T-helper 1 cell (primary cell): ENCODE measurements at places on chromosomes 3 and 15.

DNA sequence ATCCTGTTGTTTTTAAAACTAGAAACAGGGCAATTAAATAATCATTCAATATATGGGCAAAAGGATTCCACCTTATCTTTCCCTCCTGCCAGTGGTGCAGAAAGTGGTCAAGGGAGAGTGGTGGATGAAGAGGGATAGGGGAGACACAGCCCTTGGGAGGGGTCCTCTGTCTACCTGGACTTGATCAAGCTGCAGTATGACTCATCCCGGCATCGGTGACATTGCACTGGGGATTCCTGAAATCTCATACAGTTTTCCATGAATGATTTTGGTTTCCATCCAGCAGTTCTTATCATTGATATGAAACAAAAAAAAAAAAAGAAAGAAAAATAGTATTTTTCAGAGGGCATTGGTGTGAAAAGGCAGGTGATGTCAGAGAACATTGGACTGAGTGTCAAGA is 62.9 kb downstream of the CMTM8 start:
- no peak for DNase-seq

- no peak for DNase-seq
Measured at GRCh38 chr3:27681249-27681748, 40.8 kb downstream of the EOMES start.

- DNase-seq: no peak
Measured at GRCh38 chr3:69751074-69751476, 11.8 kb downstream of the MITF start.

GRCh38 chr15:36811903-36812302 is 232.5 kb downstream of the CDIN1 start:
- DNase-seq: no peak

DNA sequence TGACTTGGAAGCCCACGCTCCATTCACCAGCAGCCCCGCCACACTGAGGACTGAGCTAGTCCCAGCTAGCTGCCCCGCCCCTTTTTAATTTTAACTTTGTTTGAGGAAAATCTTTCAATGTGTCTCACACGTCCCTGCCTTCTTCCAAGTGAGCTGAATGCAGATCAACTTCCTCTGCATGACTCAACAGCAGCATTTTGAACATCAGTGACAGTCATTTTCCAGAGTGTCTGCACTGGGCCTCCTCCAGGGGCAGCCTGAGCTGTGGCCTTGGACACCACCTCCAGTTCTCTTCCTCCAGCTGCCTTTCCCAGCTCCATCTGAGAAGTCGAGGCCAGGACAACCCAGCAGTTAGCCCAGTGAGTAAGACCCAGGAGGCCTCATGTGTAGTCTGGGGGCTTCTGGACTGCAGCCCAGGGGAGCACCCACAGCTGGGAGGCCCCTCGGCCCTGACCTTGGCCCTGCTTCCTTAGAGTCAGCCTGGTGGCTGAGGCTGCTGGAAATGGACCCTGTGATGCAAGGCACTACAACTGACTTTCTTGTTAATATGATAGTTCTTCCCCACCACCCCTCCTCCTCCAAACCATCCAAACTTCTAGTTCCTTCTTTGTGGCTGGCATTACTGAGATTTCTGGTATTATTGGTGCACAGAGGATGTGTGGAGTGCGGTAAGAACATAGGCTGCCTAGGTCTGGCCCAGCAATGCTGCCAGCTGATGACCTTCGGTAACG is 21.4 kb upstream of the ESYT3 start:
- DNase-seq: no peak

- no peak for DNase-seq
Measured at GRCh38 chr3:69115731-69116130, 6.7 kb downstream of the LMOD3 start.

DNA sequence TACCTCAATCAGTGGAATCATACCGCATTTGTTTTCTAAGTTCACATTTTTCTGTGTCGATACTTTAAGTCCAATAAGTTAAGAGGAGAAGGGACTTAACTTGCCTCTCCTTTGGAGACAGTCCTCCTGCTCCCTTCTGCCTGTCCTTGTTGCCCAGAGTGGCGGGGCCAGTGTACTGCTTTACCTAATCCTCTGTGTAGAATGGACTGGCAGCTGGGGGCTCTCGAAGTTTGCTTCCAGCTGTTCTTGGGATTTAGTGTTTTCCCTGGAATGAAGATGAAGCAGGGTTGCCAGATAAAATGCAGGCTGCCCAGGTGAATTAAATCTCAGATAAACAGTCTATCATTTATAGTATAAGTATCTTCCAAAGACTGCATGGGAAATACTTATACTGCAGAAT is 287.6 kb upstream of the C2CD4B start:
- no peak for DNase-seq

DNA sequence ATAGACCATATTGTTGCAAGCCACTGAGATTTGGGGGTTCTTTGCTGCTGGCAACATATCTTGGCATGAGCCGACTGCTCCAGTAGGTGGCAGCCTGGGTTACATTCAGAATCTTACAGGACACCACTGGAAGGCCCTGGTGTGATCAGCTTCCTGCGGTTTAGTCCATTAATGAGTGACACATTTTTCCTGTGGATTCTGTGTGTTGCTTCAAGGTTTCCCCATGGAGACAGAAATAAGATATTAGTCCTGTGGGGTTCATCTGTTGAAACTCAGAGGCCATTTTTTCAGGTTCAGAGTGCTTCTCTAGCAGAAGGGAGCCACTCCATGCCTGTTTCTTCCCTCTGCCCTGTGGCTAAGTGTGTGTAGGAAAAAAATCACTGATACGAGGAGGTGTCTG is 116.2 kb downstream of the MFSD1 start:
- no peak for DNase-seq

DNA sequence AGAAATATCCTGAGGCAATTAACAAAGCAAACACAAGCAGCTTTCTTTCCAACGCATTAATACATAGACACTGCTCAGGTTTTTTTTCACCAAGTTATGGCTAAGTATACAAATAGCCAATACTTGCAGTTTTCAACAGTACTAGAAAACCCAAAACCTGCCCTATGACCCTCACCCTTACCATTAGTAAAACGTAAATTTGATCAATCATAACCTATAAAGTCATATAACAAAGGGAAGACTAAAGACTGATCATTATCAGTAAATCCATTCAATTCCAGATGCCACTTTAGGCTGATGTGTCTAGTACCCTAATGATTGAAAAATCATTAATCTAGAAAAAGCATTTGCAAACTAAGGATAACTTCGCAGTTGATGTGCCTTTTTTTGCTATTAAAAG is 3.2 kb downstream of the SERP1 start:
- no peak for DNase-seq

GRCh38 chr3:143436231-143436930 is 316.8 kb downstream of the CHST2 start:
- DNase-seq: no peak

GRCh38 chr3:18469775-18470174 is 44.6 kb upstream of the SATB1 start:
- no peak for DNase-seq

- peak; percentile 58 for DNase-seq
Measured at GRCh38 chr15:45187894-45188830, at the start of gene SHF. TSS of gene SHF (minus strand) at chr15:45187966. CDS start at chr15:45187951, 15 bp downstream.

GRCh38 chr15:59330649-59331048 is 42.0 kb downstream of the MYO1E start:
- no peak for DNase-seq

- DNase-seq: no peak
Measured at GRCh38 chr3:191005790-191006189, 143.3 kb upstream of the GMNC start.

DNA sequence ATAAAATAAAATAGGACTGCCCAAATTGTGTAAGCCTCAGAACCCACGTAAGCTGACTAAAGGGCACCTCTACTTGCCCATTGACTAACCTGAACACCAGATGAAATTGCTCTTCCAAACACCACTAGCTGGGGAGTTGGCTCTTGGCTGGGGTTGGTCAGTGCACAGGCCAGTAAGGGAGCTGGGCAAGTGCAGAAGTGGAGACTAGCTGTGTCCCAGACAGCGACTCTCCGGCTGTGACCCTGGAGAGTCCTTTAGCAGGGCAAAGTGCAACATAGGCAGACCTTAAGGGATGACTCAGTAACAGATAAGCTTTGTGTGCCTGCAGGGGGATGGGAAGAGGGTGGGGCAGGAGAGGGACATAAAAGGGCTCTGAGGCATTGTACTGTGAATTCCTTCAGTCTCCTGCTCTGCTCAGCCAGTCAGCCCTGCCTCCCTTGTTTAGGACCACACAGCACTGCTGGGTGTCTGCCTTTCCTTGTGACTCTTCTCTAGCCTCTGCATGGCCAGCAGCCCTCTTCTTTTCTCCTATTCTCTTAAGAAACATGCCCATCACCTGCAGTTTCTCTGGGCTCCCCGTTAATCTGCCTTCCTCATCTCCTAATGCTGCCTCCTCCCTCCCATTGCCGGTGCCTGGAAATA is 13.2 kb downstream of the NR1I2 start:
- DNase-seq: no peak

- no peak for DNase-seq
Measured at GRCh38 chr15:64535460-64536243, 75.3 kb downstream of the ZNF609 start.

- DNase-seq: no peak
Measured at GRCh38 chr3:126267169-126267975, 87.0 kb upstream of the ALDH1L1 start.

GRCh38 chr3:11019116-11019819 is 26.7 kb downstream of the SLC6A1 start:
- no peak for DNase-seq

GRCh38 chr3:59436164-59436958 is 386.5 kb upstream of the CFAP20DC start:
- peak; percentile 20 for DNase-seq

DNA sequence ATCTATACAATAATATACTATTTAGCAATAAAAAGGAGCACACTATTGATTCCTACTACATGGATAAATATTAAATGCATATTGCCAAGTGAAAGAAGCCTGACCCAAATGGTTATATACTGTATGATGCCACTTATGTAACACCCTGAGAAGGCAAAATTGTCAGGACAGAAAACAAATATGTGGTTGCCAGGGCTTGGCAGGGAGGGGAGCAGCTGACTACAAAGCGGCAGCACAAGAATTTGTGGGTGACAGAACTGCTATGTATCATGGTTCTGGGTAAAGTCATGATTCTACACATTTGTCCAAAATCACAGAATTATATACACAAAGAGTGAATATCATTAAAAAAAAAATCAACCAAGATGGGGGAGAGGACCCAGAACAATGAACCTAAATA is 22.5 kb downstream of the TBC1D2B start:
- no peak for DNase-seq

GRCh38 chr15:85497172-85497569 is 116.8 kb downstream of the AKAP13 start:
- DNase-seq: no peak

DNA sequence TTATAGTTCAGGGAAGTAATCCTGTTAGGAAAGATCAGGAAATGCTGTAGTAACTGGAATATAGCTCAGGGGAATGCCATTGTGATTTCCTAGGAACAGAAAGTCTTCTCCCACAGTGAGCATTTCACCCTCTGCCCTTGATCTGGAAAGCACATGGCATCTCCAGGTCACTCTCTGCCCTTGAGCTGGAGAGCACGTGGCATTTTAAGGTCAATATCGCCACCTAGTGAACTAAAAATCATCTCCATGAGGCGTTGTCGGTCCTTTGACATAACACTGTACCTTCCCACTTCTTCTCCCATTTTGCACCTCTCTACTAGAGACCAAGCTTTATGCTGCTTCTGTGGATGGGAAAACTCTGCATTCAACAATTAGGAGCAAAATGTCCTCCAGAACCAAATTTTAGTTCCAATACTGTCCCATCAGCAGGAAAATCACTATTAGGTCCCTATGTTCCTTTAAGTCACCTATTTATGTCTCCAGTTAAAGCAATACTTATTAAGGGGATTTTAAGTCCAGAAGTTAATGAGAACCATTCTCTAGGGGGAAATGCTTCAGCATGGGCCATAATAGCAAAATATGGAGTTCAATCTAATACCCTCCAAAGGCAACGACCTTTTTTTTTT is 54.7 kb upstream of the GK5 start:
- DNase-seq: peak; percentile 25

DNA sequence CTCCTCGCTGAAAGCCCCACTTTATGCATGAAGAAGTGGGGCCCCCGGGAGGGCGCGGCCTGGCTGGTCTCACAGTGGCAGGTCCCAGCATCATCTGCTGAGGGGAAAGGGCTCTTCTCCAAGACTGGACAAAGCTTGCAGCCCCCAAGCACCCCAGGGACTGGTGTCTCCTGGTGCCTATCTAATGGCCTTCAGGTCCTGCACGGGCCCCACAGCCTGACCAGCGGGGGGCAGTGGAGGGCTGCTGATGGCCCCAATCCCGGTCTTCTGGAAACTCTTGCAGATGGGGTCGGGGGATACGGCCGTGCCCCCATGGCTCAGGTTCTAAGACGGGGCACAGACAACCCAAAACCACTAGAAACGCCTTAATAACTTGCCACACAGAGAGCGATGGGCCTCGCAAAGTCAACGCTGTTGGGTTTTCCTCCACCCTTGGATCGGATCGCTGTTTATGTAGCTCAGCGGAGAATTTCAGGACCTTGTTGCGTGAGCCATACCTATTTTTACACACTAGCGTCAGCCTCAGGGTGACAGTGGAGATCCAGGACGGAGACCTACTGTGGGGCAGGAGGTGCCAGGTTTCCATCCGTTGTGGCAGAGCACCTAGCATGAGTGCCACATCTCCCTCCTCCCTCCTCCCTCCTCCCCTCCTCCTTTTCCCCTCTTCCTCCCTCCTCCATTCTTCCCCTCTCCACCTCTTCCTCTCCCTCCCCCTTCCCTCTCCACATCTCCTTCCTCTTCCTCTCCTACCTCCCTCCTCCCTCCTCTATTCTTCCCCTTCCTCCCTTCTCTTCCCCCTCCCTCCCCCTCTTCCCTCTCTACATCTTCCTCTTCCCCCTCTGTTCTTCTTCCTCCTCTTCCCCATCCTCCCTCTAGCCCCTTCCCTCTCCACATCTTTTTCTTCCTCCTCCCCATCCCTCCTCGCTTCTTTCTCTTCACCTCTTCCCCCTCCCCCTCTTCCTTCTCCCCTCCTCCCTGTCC is 79.3 kb upstream of the ALDH1L1 start:
- no peak for DNase-seq

DNA sequence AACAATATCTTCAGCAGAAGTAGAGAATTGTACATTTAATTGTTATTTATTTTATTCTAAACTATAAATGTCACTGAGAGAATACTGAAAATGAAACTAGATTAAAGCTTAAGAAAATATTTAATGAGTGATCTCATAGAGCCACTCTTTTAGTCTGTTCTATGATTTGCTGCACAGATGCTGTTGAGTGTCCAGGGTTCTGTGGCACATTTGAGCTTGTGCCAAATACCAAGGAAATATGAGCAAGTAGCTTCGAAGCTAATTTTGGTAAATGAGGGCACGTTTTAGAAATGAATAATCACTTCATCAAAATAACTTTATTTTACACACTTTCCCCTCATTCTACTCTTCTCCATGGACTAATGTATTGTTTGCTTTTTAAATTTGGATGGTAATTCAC is 53.6 kb upstream of the THRB start:
- no peak for DNase-seq

- DNase-seq: no peak
Measured at GRCh38 chr3:31798840-31799239, 182.2 kb downstream of the OSBPL10 start.
